ENCODE measurements at places on chromosomes 1 and 21. TPM values are rescaled to one million over a fixed set of nuclear protein-coding genes. Genes with fewer than 3 reads are reported as not detected.

DNA sequence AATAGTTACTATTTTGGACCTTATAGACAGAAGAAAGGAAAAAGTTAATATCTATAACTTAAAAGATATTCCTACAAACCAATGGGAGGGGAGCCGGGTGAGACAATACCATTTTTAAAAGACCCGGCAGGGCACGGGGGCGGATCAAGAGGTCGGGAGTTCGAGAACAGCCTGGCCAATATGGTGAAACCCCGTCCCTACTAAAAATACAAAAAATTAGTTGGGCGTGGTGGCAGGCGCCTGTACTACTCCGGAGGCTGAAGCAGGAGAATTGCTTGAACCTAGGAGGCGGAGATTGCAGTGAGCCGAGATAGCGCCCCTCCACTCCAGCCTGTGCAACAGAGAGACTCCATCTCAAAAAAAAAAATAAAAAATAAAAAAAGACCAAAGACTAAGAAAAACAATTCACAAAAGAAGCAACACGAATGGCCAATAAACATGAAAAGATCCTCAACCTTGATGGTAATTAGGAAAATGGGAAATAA, 1.2 kb upstream of the PSMB2 start:
- peaks cover 6% of the 10 kb centered on the region for H3K4me1 ChIP-seq
- H3K36me3 ChIP-seq = peaks cover 14% of the 10 kb centered on the region
- H3K27ac ChIP-seq = no peak overlapping the region
- H3K27me3 ChIP-seq = peaks cover 17% of the 10 kb centered on the region

GRCh38 chr1:203537806-203538464, 44.0 kb downstream of the OPTC start:
- no peaks in the 10 kb centered on the region for H3K36me3 ChIP-seq
- no peak for DNase-seq
- peaks cover 25% of the 10 kb centered on the region for H3K4me1 ChIP-seq
- H3K4me3 ChIP-seq = no peak overlapping the region
- H3K27me3 ChIP-seq = no peaks in the 10 kb centered on the region

DNA sequence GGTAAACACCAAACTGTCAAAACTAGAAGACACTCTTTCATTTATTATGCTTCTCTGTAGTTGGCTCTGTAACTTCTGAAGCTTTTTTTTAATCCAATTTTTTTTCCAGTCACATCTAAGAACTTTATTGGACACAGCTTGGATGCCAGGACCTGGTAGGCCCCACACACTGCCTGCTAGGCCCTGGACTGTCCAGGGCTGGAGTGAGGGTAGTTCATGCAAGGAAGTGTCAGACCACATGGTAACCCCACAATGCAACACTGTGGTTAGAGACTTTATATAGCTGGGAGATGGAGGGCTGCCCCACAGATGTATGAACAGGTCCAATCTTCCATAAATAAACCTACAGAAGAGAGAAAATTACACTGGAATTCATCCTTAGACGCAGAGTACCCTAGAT, 7.1 kb downstream of the SLC2A1 start:
- peak overlapping the region; percentile 71 for H3K27ac ChIP-seq
- no peak for DNase-seq
- peaks cover 67% of the 10 kb centered on the region for H3K36me3 ChIP-seq
- no peak overlapping the region for H3K4me3 ChIP-seq
- no peaks in the 10 kb centered on the region for H3K27me3 ChIP-seq
- H3K4me1 ChIP-seq = peaks cover 82% of the 10 kb centered on the region

Gene PRRX1
- 1.2 TPM for total RNA-seq

Gene JAM2
- not detected for total RNA-seq

- no peak overlapping the region for H3K27ac ChIP-seq
- no peak overlapping the region for H3K4me3 ChIP-seq
- peaks cover 5% of the 10 kb centered on the region for H3K4me1 ChIP-seq
- no peak for DNase-seq
Measured at GRCh38 chr1:108554682-108555427, 5.0 kb upstream of the EEIG2 start.

- DNase-seq = no peak
- no peak overlapping the region for H3K4me3 ChIP-seq
- H3K27ac ChIP-seq = no peak overlapping the region
- no peaks in the 10 kb centered on the region for H3K27me3 ChIP-seq
- H3K36me3 ChIP-seq = no peaks in the 10 kb centered on the region
Measured at GRCh38 chr1:222772996-222773379, 36.0 kb downstream of the FAM177B start.

GRCh38 chr1:184164536-184164935, 113.0 kb downstream of the TSEN15 start:
- H3K27ac ChIP-seq = no peak overlapping the region
- H3K4me1 ChIP-seq = peaks cover 3% of the 10 kb centered on the region
- no peak for DNase-seq
- no peaks in the 10 kb centered on the region for H3K27me3 ChIP-seq
- no peak overlapping the region for H3K4me3 ChIP-seq

Gene RGS13
- not detected for total RNA-seq

DNA sequence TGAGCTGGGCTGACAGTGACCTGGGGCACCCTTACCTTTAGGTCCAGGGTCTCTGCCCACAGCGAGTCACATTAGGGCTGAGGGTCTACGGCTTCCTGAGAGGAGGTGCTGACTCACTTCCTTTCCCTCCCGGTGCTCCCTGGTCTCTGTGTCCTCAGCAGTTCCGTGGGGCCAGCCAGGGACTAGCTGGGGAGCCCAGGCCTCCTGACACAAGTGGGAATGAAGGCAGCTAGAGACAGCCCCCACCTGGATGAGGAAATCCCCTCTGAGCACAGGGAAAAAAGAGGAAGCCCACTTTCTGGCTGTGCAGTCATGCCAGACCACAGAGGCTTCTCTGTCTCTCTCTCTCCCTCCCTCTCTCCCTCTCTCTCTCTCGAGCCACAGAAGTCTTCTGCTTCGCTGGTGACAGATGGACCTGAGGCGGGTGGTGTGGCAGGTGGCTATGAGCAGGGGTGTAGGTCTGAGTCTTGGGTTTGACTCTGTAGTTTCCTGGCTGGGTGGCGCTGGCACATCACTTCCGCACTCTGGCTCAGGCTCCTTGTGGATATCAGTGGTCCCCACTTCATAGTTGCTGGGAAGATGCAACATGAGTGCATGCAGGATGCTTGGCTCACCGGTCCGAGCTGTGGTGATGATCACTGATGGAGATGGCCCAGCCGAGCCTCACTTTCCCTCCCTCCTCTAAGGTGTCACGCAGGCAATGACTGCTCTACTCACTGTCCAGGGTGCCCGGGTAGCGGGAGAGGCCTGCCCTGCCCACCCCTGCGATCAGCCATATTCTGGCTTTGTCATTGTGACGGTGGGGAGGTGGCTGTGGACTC, 3.5 kb downstream of the SLC66A1 start:
- no peak overlapping the region for H3K27ac ChIP-seq
- peaks cover 34% of the 10 kb centered on the region for H3K36me3 ChIP-seq
- peaks cover 28% of the 10 kb centered on the region for H3K4me1 ChIP-seq

Gene TPR
- 61.8 TPM for total RNA-seq

Gene DCDC2B
- not detected for total RNA-seq

Gene KHDRBS1
- total RNA-seq = 61.1 TPM

DNA sequence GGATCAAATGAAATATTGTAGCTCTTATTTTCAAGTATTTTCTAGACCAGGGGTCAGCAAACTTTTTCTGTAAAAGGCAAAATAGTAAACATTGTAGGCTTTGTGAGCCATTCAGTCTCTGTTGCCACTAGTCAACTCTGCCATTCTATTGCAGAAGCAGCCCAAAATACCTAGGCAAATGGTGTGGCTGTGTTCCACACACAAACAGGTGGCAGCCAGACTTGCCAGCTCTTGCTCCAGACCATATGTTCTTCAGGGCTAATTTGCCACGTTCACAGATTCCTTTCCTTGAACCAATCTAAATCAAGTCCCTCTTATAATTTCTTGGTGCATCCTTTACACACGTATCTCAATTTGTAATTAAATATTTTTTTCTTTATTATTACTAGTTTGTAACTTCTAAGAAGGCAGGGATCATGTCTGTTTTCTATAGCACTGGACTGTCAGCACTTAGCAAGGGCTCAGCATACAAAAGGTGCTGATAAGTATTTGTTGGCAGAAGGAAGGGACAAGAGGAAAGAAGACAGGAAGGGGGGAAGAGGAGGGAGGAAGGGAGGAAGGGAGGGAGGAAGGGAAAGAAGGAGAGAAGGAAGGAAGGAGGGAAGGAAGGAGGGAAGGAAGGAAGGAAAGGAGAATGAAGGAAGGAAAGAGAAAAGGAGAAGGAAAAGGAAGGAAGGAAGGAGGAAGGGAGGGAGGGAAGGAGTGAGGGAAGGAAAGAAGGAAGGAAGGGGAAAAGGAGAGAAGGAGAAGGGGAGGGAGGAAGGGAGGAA, 106.5 kb upstream of the EDEM3 start:
- H3K27ac ChIP-seq = no peak overlapping the region
- DNase-seq = no peak
- H3K27me3 ChIP-seq = no peaks in the 10 kb centered on the region

DNA sequence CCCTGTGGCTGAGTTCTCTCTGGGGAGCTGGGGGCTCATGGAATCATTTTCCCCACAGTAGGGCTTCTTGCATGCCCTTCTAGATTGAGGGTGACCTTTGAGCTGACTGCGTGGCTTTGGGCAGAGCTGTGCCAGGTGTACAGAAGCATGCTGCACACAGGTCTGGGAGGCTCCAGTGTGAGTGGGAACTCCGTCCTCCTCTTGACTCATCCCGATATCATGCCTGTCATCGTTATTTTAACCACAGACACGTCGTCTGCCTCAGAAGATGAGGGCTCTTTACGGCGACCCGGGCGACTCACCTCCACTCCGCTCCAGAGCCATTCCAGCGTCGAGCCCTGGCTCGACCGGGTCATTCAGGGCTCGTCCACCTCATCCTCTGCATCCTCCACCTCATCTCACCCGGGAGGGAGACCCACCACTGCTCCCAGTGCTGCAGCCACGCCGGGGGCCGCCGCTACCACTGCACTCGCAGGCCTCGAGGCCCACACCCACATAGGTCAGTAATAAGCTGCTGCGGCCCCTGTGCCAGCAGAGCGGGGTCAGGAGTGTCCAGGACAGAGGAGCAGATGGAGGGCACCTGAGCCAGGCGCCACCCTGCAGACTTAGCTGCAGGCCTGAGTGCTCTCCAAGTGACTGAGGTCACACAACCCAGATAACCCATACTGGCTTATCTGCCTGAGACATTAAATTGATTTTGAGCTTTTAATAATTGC, 39.8 kb downstream of the DIP2A start:
- peaks cover 23% of the 10 kb centered on the region for H3K4me1 ChIP-seq
- H3K27ac ChIP-seq = no peak overlapping the region
- H3K4me3 ChIP-seq = no peak overlapping the region
- peaks cover 57% of the 10 kb centered on the region for H3K36me3 ChIP-seq
- H3K27me3 ChIP-seq = no peaks in the 10 kb centered on the region

GRCh38 chr1:51313268-51313852, 17.0 kb downstream of the TTC39A start:
- H3K4me3 ChIP-seq = no peak overlapping the region
- peaks cover 10% of the 10 kb centered on the region for H3K4me1 ChIP-seq
- H3K36me3 ChIP-seq = no peaks in the 10 kb centered on the region
- DNase-seq = no peak
- no peaks in the 10 kb centered on the region for H3K27me3 ChIP-seq

Gene ARHGAP29
- 20.5 TPM for total RNA-seq

DNA sequence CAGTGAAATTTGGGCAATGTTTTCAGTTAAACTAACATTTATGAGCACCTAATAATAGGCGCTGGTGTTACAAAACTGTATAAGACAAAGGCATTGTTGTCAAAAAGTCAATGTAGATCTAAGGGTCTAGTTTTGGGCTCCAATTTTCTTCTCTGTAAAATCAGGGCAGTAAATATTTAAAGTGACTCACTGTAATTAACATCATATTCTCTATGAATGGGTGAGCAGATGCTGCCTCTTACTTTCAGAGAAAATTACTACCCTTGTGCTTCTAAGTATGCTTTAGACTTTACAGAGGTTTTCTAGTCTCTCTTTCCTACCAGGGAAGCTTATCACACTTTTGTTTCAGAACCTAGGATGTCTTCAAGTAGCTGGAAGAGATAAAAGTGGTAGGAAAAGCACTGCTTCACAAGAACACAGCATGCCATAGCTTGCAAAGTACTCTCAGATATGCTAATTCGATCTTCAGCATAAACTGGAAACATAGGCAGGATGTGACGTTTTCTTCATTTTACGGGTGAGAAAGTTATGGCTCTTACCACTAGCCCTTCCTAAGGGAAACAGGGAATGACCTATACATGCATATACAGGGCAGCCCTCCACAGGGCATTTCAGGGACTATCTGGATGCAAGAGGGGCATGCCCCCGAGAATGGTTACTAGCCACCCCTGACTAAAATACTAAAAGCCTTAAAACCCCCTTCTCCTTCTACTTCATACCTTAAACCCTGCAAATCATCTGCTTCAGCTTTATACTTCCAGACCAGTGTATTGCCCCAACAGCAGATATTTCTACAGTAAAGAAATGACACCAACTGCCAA, 2.6 kb downstream of the C1orf116 start:
- no peak for DNase-seq
- no peak overlapping the region for H3K4me3 ChIP-seq
- H3K27ac ChIP-seq = no peak overlapping the region
- no peaks in the 10 kb centered on the region for H3K36me3 ChIP-seq
- peaks cover 40% of the 10 kb centered on the region for H3K4me1 ChIP-seq

DNA sequence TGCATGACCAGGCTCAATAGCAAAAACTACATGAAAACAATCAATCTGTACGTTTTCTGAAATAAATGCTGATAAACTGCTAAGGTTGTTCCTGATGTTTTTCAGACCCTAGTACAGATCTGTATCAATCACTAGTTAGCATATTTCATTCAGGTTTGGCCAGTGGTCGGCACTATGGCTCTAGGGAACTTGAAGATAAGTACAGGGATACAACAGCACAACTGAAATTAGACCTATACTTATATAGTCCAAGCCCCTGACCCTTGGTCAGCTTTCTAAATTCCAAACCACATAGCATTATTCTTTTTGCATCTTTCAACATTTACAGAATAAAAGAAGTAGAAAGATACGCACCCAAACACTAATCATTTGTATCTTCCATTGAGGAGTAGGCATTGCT, 142.7 kb downstream of the PLPPR4 start:
- no peak overlapping the region for H3K27ac ChIP-seq
- no peak overlapping the region for H3K4me3 ChIP-seq
- DNase-seq = no peak
- H3K36me3 ChIP-seq = no peaks in the 10 kb centered on the region

Gene NCF2
- not detected for total RNA-seq

- no peaks in the 10 kb centered on the region for H3K27me3 ChIP-seq
- no peak overlapping the region for H3K27ac ChIP-seq
- H3K36me3 ChIP-seq = no peaks in the 10 kb centered on the region
- no peak for DNase-seq
Measured at GRCh38 chr1:242690849-242691609, 166.5 kb upstream of the PLD5 start.

- peak; percentile 41 for DNase-seq
- H3K27ac ChIP-seq = no peak overlapping the region
- H3K4me3 ChIP-seq = no peak overlapping the region
- no peaks in the 10 kb centered on the region for H3K4me1 ChIP-seq
Measured at GRCh38 chr1:150464422-150464826, 22.8 kb upstream of the TARS2 start.

- no peaks in the 10 kb centered on the region for H3K27me3 ChIP-seq
- DNase-seq = no peak
- no peak overlapping the region for H3K4me3 ChIP-seq
- no peak overlapping the region for H3K27ac ChIP-seq
- H3K36me3 ChIP-seq = no peaks in the 10 kb centered on the region
- H3K4me1 ChIP-seq = no peaks in the 10 kb centered on the region
Measured at GRCh38 chr1:72524021-72524420, 241.7 kb upstream of the NEGR1 start.

GRCh38 chr1:202086579-202087350, 36.0 kb upstream of the GPR37L1 start:
- no peak overlapping the region for H3K27ac ChIP-seq
- H3K4me1 ChIP-seq = peaks cover 20% of the 10 kb centered on the region
- no peak overlapping the region for H3K4me3 ChIP-seq
- no peaks in the 10 kb centered on the region for H3K27me3 ChIP-seq

- H3K36me3 ChIP-seq = no peaks in the 10 kb centered on the region
- H3K27ac ChIP-seq = no peak overlapping the region
- no peak for DNase-seq
- no peak overlapping the region for H3K4me3 ChIP-seq
Measured at GRCh38 chr1:63381741-63382140, 14.3 kb downstream of the ALG6 start.

Measured in SJSA1 (cell line).